Cardiac muscle cell (in vitro differentiated cells and primary cell): ENCODE measurements at places on chromosomes 6 and 20. TPM values are rescaled to one million over a fixed set of nuclear protein-coding genes. Genes with fewer than 3 reads are reported as not detected.

EFCAB8 gene
- total RNA-seq: not detected in 2 replicates

RSPO3 gene
- total RNA-seq: 53.9 and 88.0 TPM in 2 replicates

LHFPL5 gene
- total RNA-seq: not detected in 2 replicates

TXLNB gene
- 8.6 and 17.5 TPM in 2 replicates for total RNA-seq

LY6G6F gene
- total RNA-seq: not detected in 2 replicates

KCNB1 gene
- 0.06 and 0.07 TPM in 2 replicates for total RNA-seq

CRIP3 gene
- total RNA-seq: 1.4 and 5.2 TPM in 2 replicates

TRIM31 gene
- total RNA-seq: not detected in 2 replicates
